ENCODE measurements at places on chromosomes 12 and 14. TPM values are rescaled to one million over a fixed set of nuclear protein-coding genes. Genes with fewer than 3 reads are reported as not detected.

DNA sequence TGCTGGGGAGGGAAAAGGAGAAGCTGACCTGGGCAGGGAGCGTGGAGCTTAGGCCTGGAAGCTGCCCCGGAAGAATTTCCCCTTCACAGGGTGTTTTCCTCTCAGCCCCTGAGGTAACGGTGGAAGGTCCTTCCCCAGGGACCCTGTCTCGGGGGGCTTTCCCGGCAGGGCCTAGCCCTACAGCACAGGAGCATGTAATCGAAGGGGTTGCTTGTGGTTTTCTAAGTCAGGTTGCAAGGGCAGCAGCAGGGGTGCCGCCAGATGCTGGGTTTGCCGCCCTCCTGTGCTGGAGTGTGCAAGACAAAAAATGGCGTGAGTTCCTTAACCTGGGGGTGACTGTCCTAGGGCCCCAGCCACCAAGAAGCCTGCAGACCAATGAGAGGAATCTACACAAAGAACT lies 1.6 kb upstream of the KRT74 start:
- DNase-seq, result no peak

- DNase-seq, result no peak
These were observed 64.1 kb downstream of the SAMD4A start for GRCh38 chr14:54631016-54631415.

GRCh38 chr12:103745962-103746361 lies 95.1 kb downstream of the NT5DC3 start:
- no peak for DNase-seq

DNA sequence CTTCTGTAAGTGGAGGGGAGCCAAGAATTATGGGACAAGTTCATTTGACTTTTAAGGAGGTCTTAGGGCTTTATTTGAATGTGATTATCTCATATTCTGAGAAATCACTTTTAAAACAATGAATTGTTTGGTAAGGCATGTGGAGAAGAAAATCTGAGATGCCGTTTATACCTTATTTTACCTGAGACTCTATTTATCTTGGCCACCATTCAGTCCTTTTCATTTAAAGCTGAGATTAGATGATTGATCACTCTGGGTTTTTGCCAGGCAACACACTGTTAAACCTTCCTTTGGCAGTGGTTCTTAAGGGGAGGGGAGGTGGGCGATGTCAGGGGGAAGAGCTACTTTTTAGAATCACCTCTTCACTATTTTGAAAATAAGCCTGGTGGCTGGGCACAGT lies 11.4 kb downstream of the CAND1 start:
- no peak for DNase-seq

Gene SRGAP1
- 8.6 TPM for polyA plus RNA-seq

Gene ITGB7
- polyA plus RNA-seq, result 9.5 TPM

DNA sequence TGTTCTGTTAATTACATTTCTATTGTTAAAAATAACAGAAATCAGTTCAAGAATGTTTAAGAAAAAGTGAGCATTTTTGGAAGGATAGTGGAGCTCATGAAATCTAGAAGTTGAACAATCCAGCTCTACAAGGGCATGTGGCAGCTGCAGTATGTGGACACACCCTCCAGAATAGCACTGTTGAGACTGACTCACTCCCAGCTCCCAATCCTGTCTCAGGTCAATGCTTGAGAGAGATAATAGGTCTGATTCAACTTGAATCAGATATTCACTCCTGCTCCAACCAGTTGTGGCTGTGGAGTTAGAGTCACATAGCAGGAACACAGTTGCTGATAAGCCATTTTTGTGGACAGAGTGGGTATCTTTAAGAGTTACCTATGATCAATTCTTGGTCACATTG lies 113.0 kb upstream of the NTF3 start:
- DNase-seq, result peak; percentile 80

- DNase-seq, result no peak
These were observed 50.6 kb downstream of the TSPAN11 start for GRCh38 chr12:30977124-30977523.

DNA sequence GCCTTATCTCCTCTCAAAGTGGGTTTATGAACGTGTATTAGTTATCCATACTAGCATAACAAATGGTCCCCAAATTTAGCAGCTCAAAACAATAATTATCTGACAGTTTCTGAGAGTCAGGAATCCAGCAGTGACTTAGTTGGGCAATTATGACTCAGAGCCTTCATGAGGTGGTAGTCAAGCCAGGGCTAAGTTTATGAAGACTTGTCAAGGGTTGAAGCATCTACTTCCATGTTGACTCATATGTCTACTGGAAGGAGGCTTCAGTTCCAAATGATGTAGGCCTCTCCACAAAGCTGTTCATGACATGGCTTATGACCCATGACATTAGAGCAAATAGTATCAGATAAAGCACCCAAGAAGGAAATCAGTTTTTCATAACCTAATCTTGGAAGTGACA lies 73.2 kb downstream of the IPO8 start:
- DNase-seq, result no peak

DNA sequence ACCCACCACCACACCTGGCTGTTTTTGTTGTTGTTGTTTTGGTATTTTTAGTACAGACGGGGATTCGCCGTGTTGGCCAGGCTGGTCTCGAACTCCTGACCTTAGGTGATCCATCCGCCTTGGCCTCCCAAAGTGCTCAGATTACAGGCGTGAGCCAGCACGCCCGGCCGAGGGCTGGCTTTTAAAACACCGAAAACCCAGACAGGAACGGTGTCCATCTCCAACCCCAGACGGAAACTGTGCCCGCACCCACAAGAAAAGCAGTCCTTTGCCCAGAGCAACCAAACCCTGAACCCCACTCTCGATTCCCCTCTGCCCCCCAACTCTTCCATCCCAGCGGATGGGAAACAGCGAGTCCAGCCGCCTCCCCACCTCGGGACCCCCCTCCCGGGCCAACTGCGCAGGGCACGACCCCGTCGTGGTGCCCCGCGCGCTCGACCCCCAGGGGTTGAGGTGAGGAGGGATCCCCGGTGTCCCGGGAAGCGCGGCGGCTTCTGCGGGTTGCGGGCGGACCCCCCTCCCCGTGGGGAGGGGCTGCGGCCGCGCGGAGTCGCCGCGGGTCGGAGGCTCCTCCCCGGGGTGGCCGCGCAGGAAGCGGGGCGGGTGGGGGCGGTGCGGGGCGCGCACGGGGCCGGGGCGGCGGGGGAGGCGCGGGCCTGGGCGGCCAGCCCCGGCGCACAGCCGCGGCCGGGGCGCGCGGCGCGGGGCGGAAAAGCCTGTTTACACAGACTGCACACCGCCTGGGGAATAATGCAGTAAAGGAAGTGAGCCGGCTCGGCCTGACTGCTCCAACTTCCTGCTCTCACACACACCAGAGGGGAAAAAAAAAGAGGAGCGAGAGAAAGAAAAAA lies at the start of gene ELK3:
Gene ELK3 (plus strand): TSS at position 651 of the 851 bp plus-strand sequence.
- DNase-seq, result peak; percentile 73

DNA sequence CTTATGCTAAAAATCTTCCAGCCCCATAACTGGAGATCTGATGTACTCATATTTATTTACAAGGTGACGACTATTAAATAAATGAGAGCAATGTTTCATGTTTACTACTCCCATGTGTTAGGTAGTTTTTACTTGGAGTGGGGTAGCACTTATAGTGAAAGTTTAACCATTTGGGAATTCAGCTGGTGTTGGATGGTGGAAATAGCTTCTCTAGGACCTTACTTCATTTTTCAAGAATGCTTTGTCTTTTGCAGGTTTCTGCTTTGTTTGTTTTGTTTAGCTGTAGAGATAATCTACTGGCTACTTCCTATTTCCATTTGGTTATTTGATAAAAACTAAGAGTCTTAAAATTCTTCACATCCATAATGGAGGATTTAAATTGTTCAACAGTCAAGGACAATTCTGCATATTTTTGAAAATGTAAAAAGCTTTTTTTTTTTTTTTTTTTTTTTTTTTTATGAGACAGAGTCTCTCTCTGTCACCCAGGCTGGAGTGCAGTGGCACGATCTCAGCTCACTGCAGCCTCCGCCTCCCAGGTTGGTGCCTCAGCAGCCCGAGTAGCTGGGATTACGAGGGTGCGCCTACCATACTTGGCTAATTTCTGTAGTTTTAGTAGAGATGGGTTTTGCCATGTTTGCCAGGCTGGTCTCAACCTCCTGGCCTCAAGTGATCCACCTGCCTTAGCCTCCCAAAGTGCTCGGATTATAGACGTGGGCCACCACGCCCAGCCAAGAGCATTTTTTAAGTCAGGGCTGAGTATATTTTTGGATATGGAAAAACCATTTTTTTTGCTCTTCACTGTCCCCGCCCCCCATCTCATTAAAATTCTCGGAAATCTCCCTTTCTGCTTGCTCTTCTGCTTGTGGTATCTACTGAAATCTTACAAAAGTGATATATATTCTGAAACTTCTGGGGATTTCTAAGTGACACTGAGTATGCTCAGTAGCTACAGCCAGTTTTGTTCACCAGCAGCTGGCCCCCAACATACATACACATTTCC lies 1.4 kb upstream of the ABCD2 start:
- no peak for DNase-seq

DNA sequence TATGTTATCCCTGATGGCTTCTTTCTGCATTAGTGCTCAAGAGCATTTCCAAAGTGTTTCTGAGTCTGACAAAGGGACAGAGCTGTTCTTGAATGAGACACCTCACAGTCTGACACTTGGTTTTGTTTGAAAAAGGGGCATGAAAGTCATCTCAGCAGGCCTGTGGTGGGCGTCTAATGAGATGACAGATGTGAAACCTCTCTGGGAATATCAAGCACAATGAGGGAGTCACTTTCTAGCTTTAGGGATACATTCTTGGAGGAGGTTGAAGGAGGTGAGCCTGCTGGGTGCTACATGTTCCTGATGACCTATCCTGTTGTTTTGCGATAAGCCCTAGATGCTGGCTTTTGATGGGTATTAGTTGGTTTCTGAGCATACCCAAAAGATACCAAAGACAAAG lies 290.5 kb downstream of the NUAK1 start:
- DNase-seq, result no peak

Gene GZMB
- 1.3 TPM for polyA plus RNA-seq

DNA sequence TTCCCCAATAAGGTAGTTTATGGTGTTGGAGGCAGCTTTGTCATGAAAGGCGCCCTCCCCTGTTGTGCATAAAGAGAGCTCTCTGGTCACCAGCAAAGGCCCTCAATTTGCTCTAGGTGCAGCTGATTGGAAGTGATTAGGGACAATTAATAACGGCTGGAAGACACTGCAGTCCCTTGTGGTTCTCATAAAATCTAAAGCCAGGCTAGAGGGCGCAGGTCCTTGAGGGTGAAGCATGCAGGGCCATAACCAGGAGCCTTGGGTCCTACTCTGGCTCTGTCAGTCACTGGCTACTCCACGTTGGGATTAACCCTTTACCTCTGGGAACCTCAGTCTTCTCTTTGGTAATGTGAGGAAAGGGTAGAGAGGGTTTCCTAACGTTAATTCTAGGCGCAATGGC lies 1.9 kb downstream of the DAAM1 start:
- DNase-seq, result peak; percentile 24

- DNase-seq, result no peak
These were observed 26.2 kb upstream of the PPM1A start for GRCh38 chr14:60222820-60223219.

Gene WNT1
- not detected for polyA plus RNA-seq

DNA sequence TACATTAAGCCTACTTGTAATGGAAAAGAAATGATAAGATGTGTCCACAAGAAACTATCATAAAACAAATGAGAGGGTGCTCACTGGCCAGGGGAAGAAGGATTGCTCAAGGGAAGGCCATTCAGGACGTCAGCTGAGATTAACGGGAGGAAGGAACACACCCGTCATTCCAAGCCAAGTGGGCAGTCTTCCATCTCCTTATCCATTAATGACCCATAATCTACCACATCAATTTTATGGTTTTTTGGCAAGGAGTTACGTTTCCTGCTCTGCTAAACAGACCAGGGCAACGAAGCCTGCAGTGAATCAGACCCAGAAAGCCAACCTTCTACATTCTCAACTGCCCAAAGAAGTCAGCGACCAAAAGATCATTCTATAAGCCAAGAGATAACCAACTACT lies 25.1 kb downstream of the PRKAB1 start:
- DNase-seq, result peak; percentile 91

Gene ZNF641
- polyA plus RNA-seq, result 23.0 TPM

DNA sequence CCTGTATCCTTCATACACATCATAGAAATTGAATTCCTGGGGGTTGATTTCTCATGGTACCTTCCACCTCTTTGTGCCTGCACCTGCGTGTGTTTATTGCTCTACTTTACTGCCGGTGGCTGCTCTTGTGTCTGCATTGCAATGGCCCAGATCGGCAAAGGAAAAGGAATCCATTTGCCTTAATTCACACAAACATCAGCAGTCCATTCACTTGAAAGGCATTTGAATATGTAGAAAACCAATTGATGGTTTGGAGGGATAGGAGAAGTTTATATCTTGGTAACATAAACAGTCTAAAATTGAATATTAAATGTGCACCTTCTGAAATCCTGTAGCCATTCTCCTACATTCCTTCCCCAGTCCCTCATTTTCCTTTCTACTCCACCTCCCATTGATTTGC lies 74.0 kb downstream of the SNAPC1 start:
- DNase-seq, result no peak

Gene ANKRD33
- 0.06 TPM for polyA plus RNA-seq

GRCh38 chr14:92645841-92646478 lies 102.5 kb downstream of the LGMN start:
- no peak for DNase-seq

DNA sequence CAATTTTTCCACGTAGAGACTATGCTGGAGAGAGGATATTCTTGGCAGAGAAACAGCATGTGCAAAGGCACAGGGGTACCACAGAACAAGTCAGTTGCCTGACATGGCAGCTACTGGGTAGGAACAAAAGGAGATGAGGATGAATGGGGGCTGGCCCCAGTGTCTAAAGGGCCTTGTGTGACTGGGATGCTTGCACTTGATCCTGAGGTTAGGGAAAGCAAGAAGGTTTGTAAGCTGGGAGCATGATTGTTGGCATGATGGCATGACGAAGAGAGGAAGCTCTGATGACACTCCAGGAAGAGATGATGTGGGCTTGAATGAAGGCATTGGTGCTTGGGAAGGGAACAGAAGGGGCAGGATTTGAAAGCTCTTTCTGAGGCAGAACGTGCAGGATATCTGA lies 139.1 kb downstream of the ZFP36L1 start:
- no peak for DNase-seq

Gene LMO3
- polyA plus RNA-seq, result 1.8 TPM

GRCh38 chr14:70108419-70108818 lies 80.3 kb downstream of the SLC8A3 start:
- DNase-seq, result no peak

All from large intestine (tissue), 12 donors.